ENCODE measurements at places on chromosomes 4 and X.

DNA sequence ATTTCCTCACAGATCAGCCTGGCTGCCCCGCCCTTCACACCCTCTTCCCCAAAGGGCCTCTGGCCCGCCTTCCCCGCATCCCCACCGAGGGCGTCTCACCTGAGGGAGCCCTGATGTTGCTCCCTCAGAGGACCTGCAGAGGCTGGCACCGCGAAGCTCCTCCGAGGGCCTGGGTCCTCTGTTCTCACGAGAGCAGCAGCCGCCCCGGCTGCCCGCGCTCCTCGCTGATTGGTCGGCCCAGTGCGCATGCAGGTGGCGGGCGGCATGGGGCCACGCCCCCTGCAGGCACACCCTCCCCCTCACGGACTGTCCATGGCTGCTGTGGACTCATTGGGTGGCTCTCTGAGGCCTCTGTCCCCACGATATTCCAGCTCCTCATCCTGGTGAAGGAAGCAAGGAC is at the start of gene FAM9C:
Gene FAM9C (minus strand): TSS at position 180 of the 400 bp plus-strand sequence. CDS start 831 bp downstream, outside the sequence.
- DNase-seq: no peak

DNA sequence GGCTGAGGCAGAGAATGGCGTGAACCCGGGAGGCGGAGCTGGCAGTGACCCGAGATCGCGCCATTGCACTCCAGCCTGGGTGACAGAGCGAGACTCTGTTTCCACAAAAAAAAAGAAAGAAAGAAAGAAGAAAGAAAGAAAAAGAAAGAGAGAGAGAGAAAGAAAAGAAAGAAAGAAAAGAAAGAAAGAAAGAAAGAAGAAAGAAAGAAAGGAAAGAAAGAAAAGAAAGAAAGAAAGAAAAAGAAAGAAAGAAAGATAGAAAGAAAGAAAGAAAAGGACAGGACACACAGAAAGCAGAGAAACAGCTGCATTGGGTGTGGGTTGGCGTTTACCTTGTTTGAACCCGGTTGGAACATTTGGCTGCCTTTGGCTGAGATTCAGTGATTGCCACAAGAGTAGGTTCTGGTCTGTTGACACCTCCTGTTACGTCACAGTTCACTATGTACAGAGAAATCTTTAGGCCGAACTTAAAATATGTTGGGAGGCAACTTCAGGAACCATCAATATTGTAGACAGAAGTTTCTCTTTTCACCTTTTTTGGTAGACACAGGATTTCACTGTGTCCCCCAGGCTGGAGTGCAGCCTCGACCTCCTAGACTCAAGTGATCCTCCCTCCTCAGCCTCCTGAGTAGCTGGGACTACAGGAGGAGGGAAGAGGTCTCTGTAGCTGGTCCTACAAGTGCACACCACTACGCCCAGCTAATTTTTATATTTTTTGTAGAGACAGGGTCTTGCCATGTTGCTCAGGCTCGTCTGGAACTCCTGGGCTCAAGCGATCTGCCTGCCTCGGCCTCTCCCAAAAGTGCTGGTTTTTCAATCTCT is 16.3 kb upstream of the PLCXD1 start:
- no peak for DNase-seq

GRCh38 chr4:82784681-82785610 is 13.7 kb downstream of the SCD5 start:
- no peak for DNase-seq

- no peak for DNase-seq
Measured at GRCh38 chr4:103197765-103198110, 405 bp downstream of the CENPE start.

GRCh38 chr4:15366721-15367120 is 61.1 kb upstream of the C1QTNF7 start:
- DNase-seq: no peak

GRCh38 chrX:6228720-6229119 is at the start of gene NLGN4X:
Gene NLGN4X, minus strand, starts transcription at chrX:6228867. Its CDS starts 77,401 bp downstream, at chrX:6151466.
- no peak for DNase-seq

- no peak for DNase-seq
Measured at GRCh38 chrX:107029752-107030151, 29.7 kb upstream of the MORC4 start.

DNA sequence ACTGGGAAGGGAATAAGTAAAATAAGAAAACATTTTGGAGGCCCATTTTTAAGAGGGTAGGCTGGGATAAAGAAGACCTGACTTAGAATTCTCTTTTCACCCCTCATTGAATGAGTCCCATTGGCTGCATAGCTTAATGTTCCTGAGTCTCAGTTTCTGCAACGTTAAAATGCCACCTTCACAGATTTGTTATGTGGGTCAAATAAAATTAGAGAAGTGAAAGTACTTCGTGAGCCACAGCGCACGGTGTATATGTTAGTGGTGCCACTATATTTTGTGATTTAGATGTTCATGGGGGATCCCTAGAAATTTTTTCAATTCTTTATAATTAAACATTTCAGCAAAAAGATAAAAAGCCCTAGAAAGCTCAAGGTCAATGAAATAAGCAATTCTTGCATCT is 109.2 kb upstream of the HS3ST1 start:
- no peak for DNase-seq

DNA sequence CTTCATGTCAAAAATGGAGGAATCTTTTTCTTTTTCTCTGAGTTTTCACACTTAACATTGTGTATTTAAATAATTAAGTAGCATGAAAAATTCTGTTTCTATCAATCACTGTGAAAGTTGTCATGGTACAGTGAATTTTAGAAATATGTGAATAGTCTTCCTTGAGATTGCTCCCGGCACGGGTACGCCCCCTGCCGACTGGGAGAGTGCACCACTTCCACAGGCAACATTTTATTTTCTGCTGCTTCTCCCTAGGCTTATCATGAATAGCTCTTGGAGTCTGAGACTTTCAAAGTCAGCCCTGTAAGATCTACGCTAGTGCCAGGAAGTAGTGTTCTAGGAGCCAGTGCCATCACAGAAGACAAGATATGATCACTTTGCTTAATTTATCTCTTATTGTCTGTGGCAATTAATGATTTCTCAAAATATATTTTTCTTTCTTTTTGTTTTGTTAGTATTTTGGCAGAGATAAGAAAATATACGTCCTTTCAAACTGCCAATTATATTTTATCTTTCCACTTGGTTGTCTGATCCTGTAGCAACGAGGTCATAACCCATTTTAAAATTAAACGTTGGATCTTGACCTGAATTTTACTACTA is 763.8 kb upstream of the AADAT start:
- no peak for DNase-seq

GRCh38 chr4:76590798-76591281 is 155.8 kb downstream of the SHROOM3 start:
- no peak for DNase-seq

DNA sequence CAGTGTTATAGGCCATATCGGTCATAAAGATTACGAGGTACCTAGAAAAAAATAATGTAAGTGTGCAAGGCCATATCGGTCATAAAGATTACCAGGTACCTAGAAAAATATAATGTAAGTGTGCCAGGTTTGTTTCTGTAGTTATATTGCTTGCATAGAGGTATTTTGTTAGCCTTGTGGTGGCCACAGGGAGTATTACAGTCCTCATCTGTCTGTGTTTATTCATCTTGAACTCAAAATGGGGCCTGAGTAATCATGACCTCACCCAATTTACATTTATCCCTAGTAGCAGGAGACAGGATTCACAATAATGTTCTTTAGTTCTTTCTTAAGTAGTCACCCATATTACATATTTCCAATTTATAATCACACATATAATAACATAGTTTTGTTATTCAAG is 459.7 kb downstream of the MID1IP1 start:
- no peak for DNase-seq

DNA sequence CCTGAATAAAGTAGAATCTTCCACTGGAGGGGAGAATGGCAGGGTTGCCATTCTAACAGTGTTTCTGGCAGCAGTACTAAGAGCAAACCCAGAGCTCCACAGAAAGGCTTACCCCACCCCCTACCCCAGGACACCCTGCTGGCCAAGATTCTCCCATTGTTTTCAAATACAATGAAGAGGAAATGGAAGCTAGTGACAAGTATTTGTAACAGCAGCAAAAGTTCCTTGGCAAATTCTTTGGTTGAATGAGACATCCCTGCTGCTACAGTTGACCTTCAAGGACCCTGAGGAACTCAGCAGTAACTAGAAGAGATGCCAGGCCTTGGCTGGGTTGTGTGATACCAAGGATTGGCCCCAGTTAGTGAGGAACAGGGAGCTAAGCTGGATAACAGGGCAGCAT is 124.2 kb upstream of the DGKK start:
- no peak for DNase-seq

GRCh38 chr4:16532240-16532970 is 306.1 kb upstream of the TAPT1 start:
- no peak for DNase-seq

DNA sequence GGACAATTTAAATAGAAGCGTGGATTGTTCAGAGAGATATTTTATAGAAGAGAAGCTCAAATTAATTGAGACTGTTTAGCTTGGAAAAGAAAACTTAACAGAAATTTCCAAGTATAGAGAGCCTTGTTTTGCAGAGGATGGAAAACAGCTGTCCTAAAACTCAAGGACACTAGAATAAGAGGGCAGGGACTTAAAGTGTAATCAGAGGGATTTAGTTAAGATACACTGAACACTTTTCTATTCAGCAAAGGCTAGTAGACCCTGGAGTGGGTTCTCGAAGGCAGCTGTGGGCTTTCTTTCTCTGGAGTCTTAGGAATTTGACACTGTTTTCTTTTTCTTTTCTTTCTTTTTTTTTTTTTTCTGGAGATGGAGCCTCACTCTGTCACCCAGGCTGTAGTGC is 92.7 kb upstream of the ARX start:
- no peak for DNase-seq

DNA sequence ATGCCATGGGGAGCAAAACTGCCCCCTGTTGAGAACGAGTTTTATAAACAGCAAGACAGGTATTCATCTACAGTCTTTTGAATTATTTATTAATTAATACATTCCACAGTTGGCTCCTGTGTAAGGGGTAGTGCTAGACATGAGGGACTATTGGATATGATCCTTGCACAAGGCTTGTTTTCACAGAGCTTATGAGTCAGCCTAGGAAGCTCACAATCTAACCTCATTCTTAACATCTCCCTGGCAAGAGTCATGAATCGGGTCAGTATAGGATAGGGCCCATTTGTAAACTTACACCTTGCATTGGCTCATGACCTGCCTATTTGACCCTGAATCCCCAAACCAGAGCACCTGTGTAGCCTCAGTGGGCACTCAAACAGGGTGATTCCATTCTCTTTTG is 209.1 kb upstream of the HCCS start:
- DNase-seq: no peak

DNA sequence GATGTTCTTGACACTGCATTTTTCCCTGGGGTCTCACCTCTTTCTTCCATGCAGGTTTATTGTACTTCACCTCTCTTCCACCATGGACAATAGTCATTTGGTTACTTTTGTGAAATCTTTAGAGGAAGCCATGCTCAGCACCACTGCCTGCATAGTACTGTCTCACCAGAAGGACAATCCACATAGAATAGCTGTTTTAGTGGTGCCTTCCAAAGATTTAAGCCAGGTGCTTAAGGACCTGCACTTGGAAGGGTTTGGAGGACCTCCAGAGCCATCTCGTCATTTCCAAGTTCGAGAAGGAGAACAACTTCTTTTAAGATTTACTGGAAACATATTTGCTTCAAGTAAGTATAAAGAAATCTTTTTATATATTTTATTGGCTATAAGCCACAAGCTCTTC is 26.7 kb downstream of the DTHD1 start:
- no peak for DNase-seq

DNA sequence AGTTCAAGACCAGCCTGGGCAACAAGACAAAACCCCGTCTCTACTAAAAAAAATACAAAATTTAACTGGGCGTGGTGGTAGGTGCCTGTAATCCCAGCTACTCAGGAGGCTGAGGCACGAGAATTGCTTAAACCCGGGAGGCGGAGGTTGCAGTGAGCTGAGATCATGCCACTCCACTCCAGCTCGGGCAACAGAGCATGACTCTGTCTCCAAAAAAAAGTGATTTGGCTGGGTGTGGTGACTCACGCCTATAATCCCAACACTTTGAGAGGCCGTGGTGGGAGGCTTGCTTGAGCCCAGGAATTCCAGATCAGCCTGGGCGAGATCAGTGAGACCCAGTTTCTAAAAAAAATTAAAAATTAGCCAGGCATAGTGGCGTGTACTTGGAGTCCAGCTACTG is 4.1 kb downstream of the OPHN1 start:
- DNase-seq: no peak

Measured in activated T-helper 2 cell treated with anti-CD3 and anti-CD28 coated beads, Interferon-gamma antibody, Interleukin-2, Interleukin-4, amounts not matched to agents 10 μg/mL and 5 μg/mL and 100 μg/mL, durations not matched to agents 14 hours and 24 hours and 36 hours (primary cell).